Activated B cell treated with CpG ODN at 0.5 μM for 24 hours (primary cell): ENCODE measurements at places on chromosomes 4 and X.

DNA sequence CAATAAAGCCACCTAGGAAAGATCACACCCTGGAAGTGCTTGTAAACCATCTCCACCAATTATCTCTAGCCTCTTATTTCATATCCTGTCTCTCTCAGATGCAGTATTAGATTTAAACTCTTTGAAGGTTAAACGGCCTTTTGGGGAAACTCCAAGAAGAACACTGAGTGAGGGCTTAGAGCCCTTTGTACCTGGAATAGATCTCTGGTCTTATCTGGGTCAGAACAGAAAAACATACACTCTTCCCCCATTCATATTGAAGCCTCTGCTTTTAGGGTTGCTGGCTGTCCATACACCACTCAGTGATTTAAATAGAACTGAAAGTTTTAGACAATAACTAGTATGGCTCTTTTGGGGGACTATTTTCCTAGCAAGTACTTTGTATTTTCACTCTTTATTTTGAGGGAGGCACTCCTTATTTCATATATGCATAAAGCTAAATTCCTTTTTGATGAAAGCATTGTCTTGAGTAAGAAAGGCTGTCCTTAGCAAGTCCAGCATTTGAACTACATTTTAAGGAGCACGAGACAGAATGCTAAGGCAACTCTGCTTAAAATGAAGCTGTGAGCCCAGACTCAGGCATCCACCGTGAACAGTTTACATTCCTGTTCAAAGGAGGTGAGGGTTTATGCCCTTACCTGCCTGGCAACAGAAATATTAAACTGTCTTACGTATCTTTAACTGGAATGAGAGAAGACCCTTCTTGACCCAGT, 17.4 kb downstream of the YY2 start:
- DNase-seq, result no peak

- DNase-seq, result no peak
Observed at GRCh38 chrX:26918631-26919030, 544.5 kb downstream of the PPP4R3C start.

DNA sequence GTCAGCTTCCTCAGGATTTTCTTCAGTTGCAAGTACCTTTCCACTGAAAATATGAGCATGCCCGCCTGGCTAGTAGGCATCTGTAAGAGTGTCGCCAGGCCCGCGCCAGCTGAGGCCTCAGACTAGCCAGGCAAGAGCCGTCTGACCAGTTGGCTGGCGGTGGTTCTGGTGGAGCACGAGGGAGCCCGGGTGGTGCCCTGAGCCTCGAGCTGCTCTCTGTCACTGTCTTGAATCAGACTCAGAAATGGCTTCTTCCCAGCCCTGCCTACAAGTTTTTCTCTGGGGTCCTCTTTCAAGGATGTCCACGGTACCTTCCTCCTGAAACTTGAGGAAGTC, 11.9 kb downstream of the GRPEL1 start:
- DNase-seq, result no peak

DNA sequence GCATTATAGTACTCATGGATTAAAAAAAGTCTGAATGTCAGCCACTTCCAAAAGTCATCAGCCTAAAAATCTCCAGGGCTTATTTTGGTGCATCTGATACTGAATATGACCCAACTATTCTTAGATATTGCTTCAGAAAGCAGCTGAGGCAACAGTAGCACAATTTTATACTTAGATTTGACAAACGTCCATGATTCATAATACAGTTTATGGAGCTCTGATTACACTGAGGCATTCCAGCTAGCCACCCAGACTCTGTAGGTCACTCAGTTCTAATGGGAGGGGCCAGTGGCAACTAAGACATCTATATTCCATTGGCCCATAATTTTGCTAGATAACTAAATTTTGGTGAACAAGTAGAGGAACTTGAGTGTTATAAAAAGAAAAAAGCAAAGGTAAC, 10.3 kb downstream of the SPATA4 start:
- DNase-seq, result no peak

- DNase-seq, result no peak
Observed at GRCh38 chrX:74344280-74344622, 40.3 kb downstream of the ZCCHC13 start.

DNA sequence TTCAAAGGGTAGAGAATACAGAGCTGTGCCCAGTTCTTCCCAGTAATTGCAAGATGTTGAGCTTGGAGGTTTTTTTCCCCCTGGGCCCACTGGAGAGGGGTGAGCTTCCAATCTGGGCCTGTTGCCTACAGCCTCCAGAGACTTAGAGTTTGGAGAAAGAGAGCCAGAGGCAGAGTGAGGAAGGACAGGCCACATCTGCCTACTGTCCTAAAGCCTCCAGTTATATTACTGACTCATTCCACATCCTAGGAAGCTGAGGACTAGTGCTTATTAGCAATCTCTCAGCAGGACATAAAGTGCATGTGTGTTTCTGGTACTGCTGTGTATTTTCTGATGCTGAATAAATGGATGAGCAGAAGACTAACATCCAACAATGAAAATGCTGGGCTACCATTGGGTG, 181.0 kb upstream of the MAMLD1 start:
- no peak for DNase-seq

GRCh38 chr4:96969455-96969854, 1129.6 kb downstream of the PDHA2 start:
- DNase-seq, result no peak

DNA sequence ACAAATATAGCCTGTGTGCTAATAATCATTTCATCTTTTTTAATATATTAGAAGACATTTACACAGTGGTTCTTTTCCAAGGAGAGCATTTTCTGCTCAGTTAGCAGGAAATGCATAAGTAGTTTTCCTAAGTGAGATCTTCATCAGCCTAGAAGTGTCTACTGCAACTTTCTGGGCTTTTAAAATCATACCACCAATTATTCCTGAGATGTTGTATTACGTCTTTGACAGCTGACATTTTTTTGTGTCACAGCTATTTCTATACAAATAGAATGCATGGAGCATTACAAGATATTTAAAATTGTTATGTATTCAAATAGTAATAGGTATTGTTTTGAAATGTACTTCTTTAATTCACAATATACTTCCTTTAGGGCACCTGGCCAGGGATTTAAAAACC, 158.0 kb downstream of the GRID2 start:
- DNase-seq, result no peak

DNA sequence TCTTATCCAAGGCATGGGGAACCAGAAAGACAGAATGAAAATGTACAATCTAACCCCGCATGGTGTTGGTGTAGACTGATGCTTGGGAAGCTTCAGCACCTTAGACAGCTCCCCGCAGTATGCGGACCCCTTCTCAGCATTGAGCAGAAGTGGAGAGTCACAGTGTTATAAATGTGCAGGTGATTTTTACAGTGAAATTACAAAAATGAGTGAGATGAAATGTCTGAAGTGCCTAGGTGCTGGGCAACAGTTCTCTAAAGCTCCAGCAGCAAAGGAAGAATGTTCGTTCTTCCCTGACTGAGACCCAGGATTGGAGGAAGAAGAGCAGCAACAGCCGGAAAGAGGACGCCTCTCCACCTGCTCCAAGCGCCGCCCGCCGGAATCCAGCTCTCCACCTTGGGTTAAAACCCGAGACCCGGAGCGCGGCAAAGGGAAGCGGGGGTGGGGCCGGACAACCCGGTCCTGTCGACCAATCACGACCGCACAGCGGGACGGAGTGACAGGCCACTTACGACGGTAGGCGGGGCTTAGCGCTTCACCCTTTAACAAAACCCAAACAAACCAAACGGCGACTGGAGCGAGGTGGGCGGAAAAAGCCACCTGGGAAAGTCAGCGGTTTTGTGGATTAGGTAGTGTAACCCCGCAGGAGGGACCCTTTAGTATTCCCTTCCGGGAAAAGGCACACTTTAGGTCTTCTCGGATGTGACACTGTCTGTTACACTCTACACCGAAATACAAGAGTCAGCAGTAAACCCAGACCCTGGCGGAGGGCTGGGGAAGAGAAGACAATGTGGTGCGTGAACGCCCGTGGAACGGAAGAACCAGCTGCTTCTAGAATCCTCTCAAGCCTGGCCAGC, at the start of gene GLRA3:
GLRA3 (minus strand) TSS at position 403 of the 857 bp plus-strand sequence. CDS start 436 bp downstream, outside the sequence.
- DNase-seq, result peak; percentile 35

- no peak for DNase-seq
Observed at GRCh38 chr4:150212927-150213326, 134.7 kb downstream of the DCLK2 start.

- no peak for DNase-seq
Observed at GRCh38 chr4:54548098-54548620, 109.6 kb upstream of the KIT start.

- DNase-seq, result no peak
Observed at GRCh38 chr4:111797455-111798163, 347.6 kb upstream of the FAM241A start.

GRCh38 chr4:25927361-25928195, 13.6 kb downstream of the SMIM20 start:
- DNase-seq, result no peak

- no peak for DNase-seq
Observed at GRCh38 chr4:138775890-138776289, 239.7 kb upstream of the NOCT start.

DNA sequence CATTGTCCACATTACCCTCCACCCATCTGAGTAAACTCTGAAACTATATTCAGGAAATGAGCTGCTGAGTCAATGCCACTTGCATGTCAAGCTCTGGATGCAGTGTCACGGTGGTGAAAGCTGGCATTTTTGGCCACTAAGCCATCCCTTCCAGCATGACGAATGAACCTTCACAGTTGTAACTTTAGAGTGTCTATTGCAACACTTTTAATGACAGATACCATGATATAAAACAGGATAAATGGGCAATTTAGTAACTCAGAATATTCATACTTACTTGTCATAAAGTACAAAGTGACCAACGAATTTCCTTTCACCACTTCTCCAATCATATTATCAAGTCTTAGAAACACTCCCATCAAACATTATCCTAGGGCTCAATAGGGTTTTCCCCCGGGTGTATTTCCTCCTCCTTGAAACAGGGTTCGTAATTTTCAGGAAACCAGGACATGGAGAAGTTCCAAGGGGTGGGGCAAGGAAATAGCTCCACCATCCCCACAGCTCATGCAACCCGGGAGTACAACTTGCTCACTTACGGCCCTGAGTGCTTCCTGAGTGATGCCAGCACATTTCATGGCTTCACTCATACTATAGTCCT, 73.1 kb downstream of the MTHFD2L start:
- DNase-seq, result no peak

DNA sequence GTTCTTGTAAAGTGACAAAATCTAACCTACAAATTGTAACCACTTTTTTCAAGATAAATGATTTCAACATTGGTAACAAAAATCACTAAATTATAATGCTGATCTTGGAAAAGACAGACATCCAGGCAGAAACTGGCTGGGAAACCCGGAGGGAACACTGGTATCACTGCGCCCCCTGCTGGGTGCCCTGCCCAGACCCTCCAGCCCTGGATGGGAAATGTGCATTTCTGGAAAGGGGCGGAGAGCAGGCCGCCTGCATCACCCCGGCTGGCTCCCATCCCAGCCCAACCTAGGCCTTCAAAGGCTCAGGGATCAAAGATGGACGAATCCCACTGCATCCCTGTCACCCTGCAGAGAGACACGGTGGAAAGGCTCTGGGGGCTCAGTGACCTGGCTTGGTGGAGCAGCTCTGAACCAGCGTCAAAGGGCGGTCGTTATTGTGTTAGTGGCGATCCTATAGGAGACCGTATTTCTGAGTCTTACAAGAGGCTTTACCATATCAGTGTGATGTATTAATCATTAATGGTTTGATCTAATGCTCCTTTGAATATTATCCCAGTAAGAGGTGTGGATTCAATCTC, 37.3 kb downstream of the ACOX3 start:
- DNase-seq, result peak; percentile 50

- DNase-seq, result no peak
Observed at GRCh38 chr4:92111493-92111892, 192.3 kb upstream of the GRID2 start.

DNA sequence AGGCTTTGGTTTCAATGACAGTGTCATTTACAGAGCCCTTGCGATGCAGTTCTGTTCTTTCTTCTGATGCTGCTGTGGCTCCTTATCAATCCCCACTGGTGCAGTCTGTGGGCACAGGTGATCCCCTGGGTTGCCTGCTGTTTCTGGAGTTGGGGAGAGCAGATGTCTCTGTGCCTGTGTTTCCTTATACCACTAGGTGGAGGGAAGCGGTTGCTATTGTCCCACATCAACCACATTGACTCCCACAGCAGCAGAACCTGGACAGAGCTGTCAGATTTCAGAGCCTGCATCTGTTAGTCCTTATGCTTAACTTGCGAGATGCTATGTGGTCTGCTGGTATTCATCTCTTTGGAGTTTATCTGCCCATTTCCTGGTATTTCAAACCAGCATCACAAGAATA, 57.7 kb downstream of the NEIL3 start:
- DNase-seq, result no peak

- DNase-seq, result no peak
Observed at GRCh38 chr4:147984065-147984777, 252.3 kb downstream of the ARHGAP10 start.

GRCh38 chr4:136742333-136742732, 790.0 kb downstream of the PCDH18 start:
- DNase-seq, result no peak

- no peak for DNase-seq
Observed at GRCh38 chr4:141524841-141525240, 111.5 kb upstream of the IL15 start.

- no peak for DNase-seq
Observed at GRCh38 chrX:5716666-5717065, 512.0 kb downstream of the NLGN4X start.

- no peak for DNase-seq
Observed at GRCh38 chr4:29002151-29002550, 1718.0 kb upstream of the PCDH7 start.

DNA sequence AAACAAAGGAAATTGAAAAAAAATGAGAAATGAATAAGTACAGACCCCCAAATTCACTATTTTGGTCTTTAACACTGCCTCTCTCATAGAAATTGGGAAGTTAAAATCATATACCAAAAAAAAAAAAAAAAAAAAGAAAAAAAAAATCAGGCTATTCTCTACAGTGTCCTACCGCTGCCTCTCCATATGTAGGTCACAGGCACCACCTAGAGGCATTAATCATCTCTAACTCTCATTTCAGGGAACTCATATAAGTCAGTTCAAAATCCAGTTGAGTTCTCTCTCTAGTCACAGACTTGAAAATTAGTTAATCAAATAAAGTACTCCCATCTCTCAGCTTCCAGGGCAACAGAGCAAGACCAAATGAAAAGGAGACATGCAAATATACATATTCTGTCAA, 47.9 kb downstream of the COX18 start:
- no peak for DNase-seq

DNA sequence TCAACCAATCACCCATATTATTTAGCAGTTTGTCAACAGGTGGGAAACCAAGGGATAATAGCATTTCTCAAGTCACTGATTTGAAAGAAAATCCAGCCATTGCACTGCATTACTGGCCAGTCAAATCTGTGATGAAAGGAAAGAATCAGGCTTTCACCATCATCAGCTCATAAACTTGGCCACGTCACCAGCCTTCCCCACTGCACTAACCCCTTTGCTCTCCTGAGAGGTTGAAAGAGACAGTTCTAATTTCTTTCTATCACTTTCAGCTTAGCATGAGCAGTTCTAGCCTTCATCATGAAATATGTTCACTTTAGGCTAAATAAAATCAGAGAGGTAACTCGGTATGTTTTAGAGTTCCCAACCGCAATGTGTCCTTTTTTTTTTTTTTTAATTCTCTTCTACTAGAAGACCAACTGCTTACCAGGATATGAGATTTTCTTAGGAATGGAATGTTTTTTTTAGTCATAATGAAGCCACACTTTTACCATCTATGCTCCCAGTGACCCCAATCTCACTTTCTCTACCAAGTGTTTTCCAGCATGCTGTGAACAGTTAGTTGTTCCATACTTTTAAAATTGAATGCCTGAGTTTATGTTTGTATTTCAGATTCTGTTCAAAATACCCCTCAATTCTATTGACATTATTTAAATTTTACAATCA, 55.7 kb upstream of the SLC7A11 start:
- DNase-seq, result no peak

GRCh38 chrX:129957241-129958082, 25.0 kb upstream of the BCORL1 start:
- peak; percentile 64 for DNase-seq
